ENCODE measurements at places on chromosomes 11 and 22. TPM values are rescaled to one million over a fixed set of nuclear protein-coding genes. Genes with fewer than 3 reads are reported as not detected.

CARNS1 gene
- total RNA-seq: 0.15 TPM

NPAS4 gene
- total RNA-seq: 0.29 TPM

CCDC15 gene
- total RNA-seq: 3.6 TPM

DNAJB7 gene
- not detected for total RNA-seq

WNT11 gene
- total RNA-seq: 0.50 TPM

NOX4 gene
- total RNA-seq: 1.0 TPM

ANO5 gene
- total RNA-seq: not detected

TH gene
- total RNA-seq: under 0.01 TPM
